ENCODE measurements at places on chromosomes 3 and 15. TPM values are rescaled to one million over a fixed set of nuclear protein-coding genes. Genes with fewer than 3 reads are reported as not detected.

NRROS gene
- total RNA-seq = 22.6 TPM

TWF2 gene
- total RNA-seq = 162 TPM

RARB gene
- total RNA-seq = 52.7 TPM

SEMA6D gene
- 4.0 TPM for total RNA-seq

IQCF5 gene
- total RNA-seq = not detected

WNT5A gene
- total RNA-seq = 11.3 TPM

TLR9 gene
- total RNA-seq = not detected

GABRA5 gene
- not detected for total RNA-seq

PLSCR2 gene
- total RNA-seq = not detected

STRA6 gene
- not detected for total RNA-seq

PYGO1 gene
- 7.1 TPM for total RNA-seq

ZNF710 gene
- total RNA-seq = 3.5 TPM

ECE2 gene
- not detected for total RNA-seq

THBS1 gene
- 725 TPM for total RNA-seq

CELF6 gene
- not detected for total RNA-seq

PGBD4 gene
- 3.5 TPM for total RNA-seq

ANKRD63 gene
- total RNA-seq = not detected

PRR20G gene
- total RNA-seq = not detected

ITIH4 gene
- 9.8 TPM for total RNA-seq

TBC1D5 gene
- total RNA-seq = 43.3 TPM

ASTE1 gene
- total RNA-seq = 14.0 TPM

ATP1B3 gene
- 108 TPM for total RNA-seq

HTR3E gene
- not detected for total RNA-seq

TMOD2 gene
- 7.0 TPM for total RNA-seq

GATM gene
- 6.1 TPM for total RNA-seq

DUSP7 gene
- 76.5 TPM for total RNA-seq

CCR8 gene
- total RNA-seq = not detected

OCA2 gene
- total RNA-seq = 1.2 TPM

GNAT1 gene
- 4.7 TPM for total RNA-seq

RBM5 gene
- 105 TPM for total RNA-seq

IL17RE gene
- 21.7 TPM for total RNA-seq

CCR9 gene
- total RNA-seq = not detected

BCL2A1 gene
- total RNA-seq = not detected

CXCR6 gene
- 2.1 TPM for total RNA-seq

POPDC2 gene
- 4.7 TPM for total RNA-seq

TKT gene
- total RNA-seq = 219 TPM

SLC2A2 gene
- total RNA-seq = not detected
